ENCODE measurements at places on chromosomes 1 and 21. TPM values are rescaled to one million over a fixed set of nuclear protein-coding genes. Genes with fewer than 3 reads are reported as not detected.

KMO gene
- 2.6 TPM for total RNA-seq

BARHL2 gene
- total RNA-seq: not detected

KCNJ6 gene
- not detected for total RNA-seq

ZNF593OS gene
- total RNA-seq: not detected

PM20D1 gene
- not detected for total RNA-seq

GRCh38 chr1:9229549-9229948 lies 5.0 kb upstream of the H6PD start:
- DNase-seq: no peak

- DNase-seq: no peak
These were observed 293.8 kb downstream of the PLA2G4A start for GRCh38 chr1:187122566-187122965.

- DNase-seq: no peak
These were observed 75.1 kb downstream of the CNST start for GRCh38 chr1:246641394-246641793.

DNA sequence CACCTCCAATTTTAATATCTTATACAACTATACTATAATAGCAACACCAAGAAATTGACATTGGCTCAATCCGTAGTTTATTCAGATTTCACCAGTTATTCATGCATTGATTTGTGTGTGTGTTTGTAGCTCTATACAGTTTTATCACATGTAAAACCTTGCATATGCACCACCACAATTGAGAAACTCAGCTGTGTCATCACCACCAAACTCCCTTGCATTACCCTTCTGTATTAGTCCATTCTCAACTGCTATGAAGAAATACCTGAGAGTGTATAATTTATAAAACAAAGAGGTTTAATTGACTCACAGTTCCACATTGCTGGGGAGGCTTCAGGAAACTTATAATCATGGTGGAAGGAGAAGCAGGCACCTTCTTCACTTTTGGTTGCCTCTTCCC lies 162.1 kb downstream of the PATJ start:
- no peak for DNase-seq

ANGPTL3 gene
- total RNA-seq: not detected

Measured in Caki2 (cell line).